ENCODE measurements at places on chromosomes 5 and 9.
A peak's percentile ranks its signal among the peaks of the same experiment; 100 is the strongest.

- DNase-seq: no peak
Measured at GRCh38 chr9:128026773-128027541, 40.2 kb downstream of the NAIF1 start.

DNA sequence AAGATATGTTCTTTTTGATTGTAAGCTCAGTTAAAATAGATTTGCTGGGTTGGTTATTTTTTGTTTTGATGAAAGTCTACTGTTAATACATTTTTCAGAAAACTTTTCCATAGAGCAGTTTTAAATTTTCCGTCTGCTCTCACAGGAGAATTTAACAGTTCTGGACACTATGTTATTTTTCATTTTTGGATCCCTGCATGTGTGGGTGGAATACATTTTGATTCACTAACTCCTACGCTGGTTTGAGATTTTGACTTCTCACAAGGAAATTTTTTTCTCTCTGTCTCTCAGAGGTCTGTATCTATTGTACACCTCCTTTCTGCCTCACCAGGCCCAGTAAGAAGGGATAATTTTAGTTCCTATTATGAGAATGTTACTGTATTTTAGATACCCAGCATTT, 502.4 kb downstream of the CDH10 start:
- DNase-seq: no peak

DNA sequence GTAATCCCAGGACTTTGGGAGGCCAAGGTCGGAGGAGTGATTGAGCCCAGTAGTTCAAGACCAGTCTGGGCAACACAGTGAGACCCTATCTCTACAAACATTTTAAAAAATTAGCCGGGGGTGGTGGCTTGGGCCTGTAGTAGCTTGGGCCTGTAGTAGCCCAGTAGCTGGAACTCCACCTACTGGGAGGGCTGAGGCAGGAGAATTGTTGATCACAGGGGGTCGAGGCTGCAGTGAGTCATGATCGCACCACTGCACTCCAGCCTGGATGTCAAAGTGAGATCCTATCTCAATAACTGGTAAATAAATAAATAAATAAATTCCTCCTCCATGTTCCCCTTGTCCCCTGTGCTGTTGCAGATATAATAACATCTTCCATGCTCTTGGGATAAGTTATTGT, 14.3 kb downstream of the VCAN start:
- no peak for DNase-seq

DNA sequence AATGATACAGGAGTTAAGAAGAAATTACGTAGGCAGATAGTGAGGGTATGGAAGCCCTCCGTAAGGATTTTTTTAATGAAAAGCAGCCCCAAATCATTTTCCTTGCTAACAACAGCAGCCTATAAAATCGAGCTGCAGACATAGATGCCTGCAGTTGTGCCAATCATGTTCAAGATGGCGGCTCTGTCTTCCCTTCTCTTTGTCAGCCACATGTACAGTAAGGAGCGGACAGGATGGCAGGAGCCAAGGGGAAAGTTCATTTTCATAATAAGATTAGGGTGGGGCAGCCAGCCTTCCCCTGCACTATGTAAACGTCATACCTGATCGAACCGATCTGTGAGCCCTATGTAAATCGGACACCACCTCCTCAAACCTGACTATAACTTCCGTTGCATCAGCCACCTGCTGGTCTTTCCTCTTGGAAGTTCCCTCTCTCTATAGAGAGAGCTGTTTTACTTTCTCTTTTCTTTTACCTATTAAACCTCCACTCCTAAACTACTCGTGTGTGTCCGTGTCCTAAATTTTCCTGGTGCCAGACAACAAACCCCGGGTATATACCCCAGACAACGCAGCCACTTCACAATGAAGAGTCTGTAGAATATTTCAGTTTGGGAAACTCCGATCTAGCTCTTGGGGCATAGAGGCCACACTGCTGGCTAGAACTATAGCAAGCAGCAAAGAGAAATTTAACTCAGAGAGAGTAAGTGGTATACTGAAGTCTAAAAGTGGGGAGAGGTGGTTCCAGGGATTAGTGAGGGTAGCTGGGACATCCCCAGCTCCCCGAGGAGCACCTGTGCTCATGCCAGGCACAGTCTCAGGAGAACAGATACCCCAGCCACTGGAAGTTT, 20.8 kb upstream of the SLC24A2 start:
- no peak for DNase-seq

GRCh38 chr9:111799506-111799905, 4.8 kb upstream of the SHOC1 start:
- no peak for DNase-seq

- no peak for DNase-seq
Measured at GRCh38 chr5:180862645-180863044, 1.6 kb upstream of the ZFP62 start.

GRCh38 chr5:62340392-62340791, 34.4 kb downstream of the KIF2A start:
- DNase-seq: no peak

GRCh38 chr9:112301420-112301819, 32.0 kb downstream of the PTBP3 start:
- DNase-seq: no peak

DNA sequence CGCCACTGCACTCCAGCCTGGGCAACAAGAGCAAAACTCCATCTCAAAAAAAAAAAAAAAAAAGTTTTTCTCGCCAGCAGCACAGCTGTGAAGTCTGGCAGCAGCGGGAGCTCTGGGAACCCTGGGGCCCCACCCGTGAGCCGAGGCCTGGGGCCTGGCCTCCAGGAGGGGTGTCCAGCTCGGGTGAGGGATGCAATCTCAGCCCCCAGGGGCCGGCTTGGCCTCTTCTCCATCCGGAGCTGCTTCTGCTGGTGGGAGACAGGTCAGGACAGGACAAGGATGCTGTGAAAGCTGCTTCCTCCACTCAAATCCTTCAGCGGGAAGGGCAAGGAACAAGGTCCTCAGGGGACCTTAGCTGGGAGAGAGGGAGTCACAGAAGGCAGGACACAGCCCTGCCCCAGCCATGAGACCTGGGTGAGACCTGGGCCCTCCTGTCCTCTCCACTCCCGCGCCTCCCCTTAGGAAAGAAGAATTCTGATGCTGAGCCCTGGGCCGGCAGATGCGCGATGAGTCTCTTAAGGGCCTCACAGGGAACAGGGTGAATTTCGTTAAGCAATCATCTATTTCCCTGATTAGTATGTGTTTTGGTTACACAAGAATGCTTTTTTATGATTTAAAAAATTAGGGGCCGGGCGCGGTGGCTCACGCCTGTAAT, 30.6 kb downstream of the PLPP7 start:
- no peak for DNase-seq

DNA sequence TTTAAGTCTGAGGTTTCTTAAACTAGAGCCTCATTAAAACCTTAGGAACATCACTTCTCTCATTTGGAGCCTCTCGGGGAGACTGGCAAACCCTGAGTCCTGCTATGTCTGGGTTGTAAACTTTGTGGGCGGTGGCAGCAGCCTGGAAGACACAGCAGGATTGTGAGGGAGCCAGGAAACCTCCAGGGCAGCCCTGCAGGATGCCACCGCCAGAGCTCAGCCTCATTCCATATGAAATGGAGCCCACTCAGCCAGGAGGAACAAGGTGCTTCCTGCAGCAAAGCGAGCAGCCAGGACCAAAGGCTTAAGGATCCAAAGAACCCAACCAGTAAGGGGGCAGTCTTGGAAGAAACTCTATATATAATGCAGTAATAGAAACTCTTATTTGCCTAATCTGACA, 37.9 kb upstream of the IDNK start:
- no peak for DNase-seq

DNA sequence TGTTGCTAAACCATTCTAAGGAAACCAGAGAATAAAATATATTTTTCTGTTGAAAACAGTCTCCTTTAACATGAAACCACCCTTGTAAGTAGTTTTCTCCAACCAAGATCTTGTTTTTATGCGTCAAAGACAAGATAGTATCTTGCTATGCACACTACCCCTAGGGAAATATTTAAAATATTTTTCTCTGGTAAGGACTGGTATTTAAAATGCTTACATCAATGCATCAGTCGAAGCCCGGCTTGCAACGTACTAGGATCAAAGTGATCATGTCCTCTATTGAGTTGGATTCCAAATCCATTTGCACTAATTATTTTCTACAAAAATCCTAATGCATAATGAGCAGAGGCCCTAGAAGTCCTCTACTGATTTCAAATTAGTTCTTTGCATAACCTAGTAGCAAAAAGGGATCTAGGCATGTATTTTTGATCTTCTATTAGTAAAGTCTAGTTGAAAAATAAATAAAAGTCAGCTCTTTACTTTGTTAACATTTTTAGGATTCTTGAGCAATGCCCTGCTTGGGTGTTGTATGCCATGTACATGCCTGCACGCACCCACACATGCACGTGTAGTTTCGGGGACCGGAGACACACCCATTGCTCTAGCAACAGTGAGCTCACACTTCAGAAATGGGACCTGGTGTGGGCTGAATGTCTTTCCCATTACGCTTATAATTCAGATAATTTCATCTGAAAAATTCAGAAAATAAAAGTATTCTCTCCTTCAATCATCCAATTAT, 165.0 kb upstream of the GPR151 start:
- DNase-seq: no peak

DNA sequence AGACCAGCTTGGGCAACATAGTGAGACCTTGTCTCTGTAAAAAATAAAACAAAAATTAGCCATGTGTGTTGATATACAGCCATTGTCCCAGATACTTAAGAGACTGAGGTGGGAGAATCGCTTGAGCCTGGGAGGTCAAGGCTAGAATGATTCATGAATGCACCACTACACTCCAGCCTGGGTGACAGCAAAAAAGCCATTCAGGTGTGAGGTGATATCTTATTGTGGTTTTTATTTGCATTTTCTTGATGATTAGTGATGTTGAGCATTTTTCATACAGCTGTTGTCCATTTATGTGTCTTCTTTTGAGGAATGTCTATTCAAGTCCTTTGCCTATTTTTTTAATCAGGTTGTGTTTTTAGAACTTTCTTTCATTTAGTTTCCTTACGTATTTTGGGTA, 23.2 kb downstream of the MTAP start:
- DNase-seq: no peak

GRCh38 chr9:71858812-71859211, 52.2 kb downstream of the ABHD17B start:
- DNase-seq: no peak

DNA sequence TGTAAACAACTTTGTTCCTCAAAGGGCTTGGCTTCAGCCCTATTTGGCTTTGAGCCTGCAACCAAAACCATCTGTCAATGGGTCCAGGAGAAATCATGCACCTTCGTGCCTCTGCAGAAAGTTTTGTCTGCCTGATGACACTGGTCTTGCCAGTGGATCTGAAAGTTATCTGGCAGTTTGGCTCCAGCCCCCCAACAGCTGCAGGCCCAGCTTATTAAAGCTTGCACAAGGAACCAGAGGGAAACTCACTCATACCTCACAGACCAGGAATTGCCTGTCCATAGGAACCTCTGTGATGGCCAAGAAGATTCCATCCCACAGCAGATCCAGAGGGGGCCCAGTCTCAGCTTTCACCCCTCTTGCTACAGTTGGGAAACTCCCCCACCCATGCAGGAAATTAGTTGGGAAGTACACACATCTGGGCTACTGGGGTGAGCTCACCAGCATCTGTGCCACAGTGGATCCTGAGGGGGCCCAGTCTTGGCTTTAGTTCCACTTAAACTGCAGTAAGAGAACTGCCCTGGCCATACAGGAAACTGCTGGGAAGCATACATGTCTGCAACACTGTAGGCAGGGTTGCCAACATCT, 265.5 kb downstream of the GRIA1 start:
- no peak for DNase-seq

GRCh38 chr5:179275381-179275878, 69.8 kb downstream of the ADAMTS2 start:
- no peak for DNase-seq

DNA sequence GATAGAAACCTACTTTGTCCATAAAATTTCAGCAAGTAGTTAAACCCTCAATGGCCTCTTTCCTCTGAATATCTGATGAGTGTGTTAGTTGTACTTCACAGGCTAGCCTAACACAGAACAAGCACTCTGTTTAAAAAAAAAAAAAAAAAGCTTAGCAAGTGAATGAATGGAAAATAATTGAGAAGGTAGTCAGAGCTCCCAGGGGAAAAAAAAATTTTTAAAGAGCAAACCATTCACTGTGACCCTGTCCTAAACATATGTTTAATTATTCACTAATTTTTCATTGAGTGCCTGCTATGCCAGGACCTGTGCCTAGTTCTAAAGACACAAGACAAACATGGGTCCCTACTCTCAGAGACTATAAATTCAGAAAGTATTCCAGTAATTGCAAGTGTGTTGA, 69.3 kb downstream of the SH3RF2 start:
- DNase-seq: no peak

GRCh38 chr9:137141050-137141810, 2.3 kb downstream of the GRIN1 start:
- DNase-seq: no peak

DNA sequence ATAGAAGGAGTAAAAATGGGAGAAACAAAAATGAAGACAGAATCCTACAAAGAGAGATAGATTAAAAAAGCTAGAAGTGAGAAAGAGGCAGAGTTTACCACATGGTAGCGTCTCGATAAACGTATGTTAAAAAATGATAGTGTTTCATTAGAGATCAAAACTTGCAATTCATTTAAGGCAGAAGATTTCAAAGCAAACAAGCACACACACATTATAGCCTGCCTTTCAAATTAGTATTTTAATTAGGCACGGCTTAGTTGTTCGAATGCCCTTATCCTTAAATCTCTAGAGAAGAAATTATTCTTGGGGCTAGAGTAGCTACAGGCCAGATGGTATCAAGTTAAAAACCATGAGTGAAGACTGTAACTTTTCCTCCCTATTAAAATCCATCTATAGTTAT, 6.0 kb downstream of the STOM start:
- DNase-seq: no peak

GRCh38 chr5:90174236-90174635, 235.3 kb downstream of the CETN3 start:
- no peak for DNase-seq

DNA sequence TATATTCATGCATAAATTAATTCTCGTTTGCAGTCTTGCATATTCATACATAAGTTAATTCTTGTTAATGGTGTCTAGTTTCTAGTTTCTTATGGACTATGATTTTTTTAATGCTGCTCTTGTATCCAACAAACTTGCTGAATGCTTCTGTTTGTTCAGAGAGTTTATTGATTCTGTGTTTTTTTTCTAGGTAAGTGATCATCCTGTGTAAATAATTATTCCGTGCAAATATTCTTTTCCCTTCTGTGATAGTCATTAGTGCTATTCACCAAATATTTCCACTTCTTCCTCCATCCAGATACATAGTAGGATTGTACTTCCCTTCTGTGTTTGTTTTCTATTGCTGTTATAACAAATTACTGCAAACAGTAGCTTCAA, 35.8 kb upstream of the SHISAL2B start:
- DNase-seq: no peak

- DNase-seq: peak; percentile 50
Measured at GRCh38 chr9:116998305-116998704, 311.2 kb downstream of the TRIM32 start.

DNA sequence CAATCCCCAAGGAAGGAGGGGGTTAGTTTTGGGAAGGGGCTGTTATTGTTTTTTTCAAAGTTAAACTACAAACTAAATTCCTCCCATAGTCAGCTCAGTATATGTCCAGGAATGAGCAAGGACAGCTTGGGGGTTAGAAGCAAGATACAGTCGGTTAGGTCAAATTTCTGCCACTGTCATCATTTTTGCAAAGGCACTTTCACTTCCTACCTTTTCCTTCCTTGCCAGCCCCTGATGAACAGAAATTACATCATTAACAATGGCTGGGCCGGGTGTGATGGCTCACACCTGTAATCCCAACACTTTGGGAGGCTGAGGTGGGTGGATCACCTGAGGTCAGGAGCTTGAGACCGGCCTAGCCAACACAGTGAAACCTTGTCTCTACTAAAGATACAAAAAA, 51.5 kb upstream of the HRH2 start:
- no peak for DNase-seq

- DNase-seq: no peak
Measured at GRCh38 chr5:130955041-130955440, 210.0 kb downstream of the HINT1 start.

GRCh38 chr9:68704814-68705530, at the start of gene PIP5K1B:
Gene PIP5K1B, plus strand, starts transcription at chr9:68705240. Its CDS starts 117,375 bp downstream, at chr9:68822615.
- DNase-seq: peak; percentile 60
